Activated T-helper 1 cell treated with Interleukin-2 at 50 U/mL for 16 hours (primary cell): ENCODE measurements at places on chromosomes 1 and 21.

DNA sequence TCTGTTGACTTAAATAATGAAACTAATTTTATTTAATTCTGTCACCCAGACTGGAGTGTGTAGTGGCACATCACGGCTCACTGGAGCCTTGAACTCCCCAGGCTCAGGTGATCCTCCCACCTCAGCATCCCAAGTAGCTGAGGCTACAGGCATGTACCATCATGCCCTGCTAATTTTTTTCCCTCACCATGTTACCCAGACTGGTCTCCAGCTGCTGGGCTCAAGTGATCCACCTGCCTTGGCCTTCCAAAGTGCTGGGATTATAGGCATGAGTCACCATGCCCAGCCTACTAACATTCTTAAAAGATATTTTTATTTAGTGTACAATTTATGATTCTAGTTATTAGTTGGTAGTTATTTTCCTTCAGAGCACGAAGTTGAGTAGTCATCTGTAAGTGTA lies 49.5 kb downstream of the NRDC start:
- no peak for DNase-seq

DNA sequence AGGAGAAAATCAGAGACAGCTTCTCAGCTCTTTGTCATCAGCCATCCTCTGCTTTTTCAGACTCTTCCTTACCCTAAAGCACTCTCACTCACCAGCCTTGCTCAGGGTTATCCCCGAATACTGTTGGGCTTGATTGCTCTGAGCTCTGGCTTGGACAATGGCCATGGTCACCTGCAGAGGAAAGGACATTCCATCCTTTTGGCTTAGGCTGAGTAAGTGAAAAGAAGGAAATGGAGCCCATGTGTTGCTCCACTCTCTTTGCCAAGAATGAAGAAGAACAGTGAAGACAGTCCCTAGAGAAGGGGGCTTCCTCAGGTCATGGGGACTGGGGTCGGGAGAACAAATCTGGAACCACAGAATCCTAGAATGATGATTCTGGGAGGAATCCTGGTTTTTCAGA lies 2.3 kb downstream of the MTMR11 start:
- DNase-seq = no peak

- no peak for DNase-seq
Observed at GRCh38 chr1:93207211-93207610, 26.7 kb downstream of the CCDC18 start.

- no peak for DNase-seq
Observed at GRCh38 chr1:86822459-86822858, 91.5 kb downstream of the SELENOF start.

- DNase-seq = peak; percentile 30
Observed at GRCh38 chr1:235329139-235329902, 951 bp downstream of the GGPS1 start.

GRCh38 chr1:90717356-90717664 lies 208 bp upstream of the BARHL2 start:
- no peak for DNase-seq

- no peak for DNase-seq
Observed at GRCh38 chr1:57353654-57354053, 70.2 kb downstream of the DAB1 start.

DNA sequence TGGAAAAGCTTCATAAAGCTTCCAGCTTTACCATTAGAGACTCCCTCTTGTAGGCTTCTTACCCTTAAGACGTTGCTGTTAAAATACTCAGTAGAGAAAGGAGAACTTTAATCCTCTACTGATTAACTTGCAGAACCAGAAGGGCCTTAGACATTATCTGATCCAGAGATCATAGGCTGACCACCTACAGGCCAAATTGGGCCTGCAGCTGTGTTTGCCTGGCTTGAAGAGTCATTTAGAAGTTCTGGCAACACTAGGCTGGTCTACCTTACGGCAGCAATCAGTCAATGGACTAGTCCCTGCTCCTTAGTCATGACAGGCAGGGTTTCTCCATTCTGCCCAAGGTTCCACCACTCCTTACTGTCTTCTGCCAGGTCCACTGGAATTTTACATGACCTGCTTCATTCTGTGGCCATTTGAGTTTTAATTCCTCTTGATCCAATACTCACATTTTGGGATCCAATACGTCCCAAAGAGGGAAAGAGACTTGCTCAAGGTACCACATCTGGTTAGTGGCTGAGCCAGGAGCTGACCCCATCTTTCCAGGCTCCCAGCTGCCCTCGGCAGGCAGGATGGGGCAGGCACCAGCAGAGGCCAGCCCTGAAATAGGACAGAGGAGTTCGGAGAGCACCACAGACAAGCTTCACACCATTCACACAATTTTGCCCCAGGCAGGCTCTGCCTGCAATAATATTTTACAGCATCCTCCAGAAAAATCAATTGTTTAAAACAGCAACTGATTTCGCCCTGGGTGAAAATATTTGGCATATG lies 96.8 kb downstream of the TNR start:
- DNase-seq = no peak

DNA sequence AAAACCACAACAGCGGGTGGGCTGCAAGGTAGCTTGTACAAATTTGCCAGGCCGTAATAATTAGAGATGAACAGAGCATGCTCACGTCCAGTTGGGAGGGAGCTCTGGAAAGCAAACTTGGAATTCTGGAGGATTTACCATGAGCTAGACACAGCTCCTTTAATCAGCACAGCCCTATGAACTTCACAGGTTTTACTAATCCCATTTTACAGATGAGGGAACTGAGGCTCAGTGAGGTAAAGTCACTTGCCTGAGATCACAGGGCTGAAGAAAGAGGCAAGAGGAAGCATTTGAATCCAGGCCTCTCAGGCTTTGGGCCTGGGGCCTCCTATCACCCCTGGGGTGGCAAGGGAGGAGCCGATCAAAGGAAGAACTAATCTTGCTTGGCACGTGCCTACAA lies 24.0 kb downstream of the PAX7 start:
- DNase-seq = no peak

DNA sequence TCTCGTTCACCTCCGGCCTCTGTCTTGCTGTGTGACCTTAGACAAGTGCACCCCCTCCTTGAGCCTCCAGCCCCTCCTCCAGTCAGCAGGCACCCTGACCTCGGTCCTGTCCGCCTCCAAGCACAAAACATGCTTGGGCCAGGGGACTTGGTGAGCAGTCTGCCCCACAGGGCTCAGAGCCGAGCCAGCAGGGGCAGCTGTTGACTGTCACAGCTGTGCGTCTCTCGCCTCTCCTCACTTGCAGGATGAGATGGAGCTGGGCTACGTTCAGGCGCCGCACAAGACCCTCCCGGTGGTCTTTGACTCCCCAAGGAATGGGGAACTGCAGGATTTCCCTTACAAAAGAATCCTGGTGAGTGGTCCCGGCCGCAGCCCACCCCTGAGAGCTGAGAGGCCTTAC lies 24.2 kb downstream of the PADI3 start:
- no peak for DNase-seq

GRCh38 chr1:43404353-43404752 lies 14.7 kb downstream of the SZT2 start:
- DNase-seq = no peak

DNA sequence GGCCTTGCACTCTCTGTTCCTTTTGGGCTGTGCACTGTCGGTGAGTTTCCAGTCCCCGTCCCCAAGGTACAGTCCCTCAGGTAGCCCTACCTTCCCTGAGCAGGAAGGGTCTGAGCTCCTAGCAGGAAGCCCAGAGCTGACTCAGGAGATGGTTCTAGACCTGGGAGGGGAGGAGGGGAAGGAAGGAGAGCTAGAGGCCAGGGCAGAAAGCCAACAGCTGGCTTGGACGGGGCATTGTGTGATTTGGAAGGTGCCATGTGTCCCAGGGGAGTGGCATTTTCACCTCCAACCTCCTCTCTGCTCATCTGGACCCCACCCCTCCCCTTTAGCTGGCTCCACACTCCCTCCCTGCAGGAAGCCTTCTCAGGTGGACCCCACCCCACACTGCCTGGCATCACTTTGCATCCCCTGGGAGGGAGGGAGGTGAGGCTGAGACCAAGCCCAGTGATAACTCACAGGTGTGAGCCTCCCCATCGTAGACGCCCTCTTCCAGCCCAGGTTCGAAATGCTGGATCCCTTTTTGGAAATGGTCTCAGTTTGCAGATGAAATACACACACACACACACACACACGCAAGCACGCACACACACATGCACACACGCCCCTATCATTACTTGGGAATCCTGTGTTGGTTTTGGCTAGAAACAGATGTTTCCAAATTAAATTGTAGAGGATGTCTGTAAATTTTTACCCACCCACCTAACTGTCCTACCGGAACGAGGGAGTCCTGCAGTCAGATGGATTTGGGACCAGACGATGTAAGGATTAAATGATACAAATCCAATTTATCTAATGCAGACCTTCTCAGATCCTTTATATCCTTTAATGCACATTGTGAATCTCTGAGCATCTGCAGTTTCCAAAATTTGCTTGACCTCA lies 19.7 kb upstream of the IFNLR1 start:
- no peak for DNase-seq

DNA sequence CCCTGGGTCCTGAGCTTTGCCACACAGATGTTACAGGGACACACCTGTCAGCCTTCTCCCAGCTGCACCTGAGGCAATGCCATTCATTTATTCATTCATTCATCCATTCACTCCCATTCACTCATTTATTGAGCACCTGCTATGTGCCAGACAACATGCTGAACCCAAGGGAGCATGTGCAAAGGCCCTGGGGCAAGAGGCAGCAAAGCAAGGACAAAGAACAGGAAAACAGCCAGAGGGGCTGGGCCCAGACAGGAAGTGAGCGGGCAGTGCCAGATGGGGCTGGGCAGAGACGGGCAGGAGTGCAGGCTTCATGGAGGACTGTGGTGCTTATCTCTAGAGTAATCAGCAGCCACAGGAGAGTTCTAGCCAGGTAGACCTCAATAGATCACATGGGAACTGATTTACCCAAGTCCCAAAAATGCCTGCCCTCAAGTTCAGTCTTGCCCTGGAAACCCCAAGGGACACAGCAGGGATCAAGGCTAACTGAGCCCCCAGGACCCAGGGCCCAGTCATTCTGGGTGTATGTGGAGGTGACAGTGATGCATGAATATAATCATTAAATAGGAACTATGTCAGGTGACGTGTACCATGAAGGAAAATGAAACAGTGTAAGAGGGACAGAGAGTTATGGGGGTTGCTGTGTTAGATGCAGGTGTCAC lies 530.3 kb downstream of the MATN1 start:
- DNase-seq = no peak

DNA sequence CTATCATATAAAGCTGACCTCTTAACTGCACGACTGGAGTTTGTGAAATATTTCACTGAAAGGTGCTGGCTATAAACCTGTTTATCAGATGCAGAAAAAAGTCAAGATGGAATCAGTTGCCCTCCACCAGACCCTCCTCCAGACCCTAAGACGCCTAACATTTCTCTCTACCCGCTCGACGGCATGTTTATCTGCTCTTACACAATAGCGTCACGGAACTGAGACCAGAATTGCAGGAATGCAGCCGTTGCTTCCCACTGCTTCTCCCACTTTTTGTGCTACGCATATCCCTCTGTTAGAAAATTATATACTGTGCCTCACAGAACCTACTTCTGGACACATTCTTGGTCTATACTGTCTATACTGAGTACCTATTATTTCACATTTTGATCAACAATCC lies 28.2 kb upstream of the FAM131C start:
- no peak for DNase-seq

DNA sequence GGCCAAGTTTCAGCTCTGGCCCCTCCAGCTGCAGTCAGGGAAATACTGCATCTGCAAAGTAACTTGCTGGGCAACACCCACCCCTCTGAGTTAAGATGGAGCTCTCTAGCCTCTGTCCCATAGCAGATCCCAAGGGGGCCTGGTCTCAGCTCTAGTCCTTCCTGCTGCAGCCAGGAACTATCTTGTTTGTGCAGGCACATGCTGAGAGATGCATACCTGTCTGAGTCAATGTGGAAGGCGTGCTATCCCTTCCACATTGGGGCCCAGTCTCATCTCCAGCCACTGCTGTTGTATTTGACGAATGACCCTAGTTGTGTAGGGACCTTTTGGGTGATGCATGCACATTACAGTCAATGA lies 76.4 kb downstream of the CTH start:
- no peak for DNase-seq

DNA sequence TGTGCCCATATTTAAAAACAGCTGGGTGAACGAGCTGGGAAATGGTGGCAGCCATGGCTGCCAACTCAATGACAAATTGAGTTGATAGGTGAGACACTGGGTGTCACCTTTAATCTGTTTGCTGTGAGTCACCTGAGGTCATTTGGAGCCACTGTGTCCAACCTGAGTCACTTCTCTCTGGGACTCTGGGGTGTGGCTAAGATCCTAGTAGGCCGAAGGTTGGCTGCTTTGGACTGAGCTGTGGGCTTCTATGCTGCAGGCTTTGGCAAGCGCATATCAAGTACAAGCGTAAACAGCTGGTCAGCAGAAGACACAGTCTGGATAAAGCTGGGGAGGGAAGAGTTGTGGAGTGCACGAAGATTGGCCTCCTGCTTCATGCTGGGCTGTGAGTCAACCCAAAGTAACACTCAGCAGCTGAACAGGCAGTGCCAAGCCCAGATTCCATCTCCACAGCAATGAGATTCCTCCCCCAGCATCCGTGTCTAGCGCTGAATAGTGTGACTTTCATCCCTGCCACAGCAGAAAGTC lies 24.0 kb downstream of the TEX35 start:
- no peak for DNase-seq

DNA sequence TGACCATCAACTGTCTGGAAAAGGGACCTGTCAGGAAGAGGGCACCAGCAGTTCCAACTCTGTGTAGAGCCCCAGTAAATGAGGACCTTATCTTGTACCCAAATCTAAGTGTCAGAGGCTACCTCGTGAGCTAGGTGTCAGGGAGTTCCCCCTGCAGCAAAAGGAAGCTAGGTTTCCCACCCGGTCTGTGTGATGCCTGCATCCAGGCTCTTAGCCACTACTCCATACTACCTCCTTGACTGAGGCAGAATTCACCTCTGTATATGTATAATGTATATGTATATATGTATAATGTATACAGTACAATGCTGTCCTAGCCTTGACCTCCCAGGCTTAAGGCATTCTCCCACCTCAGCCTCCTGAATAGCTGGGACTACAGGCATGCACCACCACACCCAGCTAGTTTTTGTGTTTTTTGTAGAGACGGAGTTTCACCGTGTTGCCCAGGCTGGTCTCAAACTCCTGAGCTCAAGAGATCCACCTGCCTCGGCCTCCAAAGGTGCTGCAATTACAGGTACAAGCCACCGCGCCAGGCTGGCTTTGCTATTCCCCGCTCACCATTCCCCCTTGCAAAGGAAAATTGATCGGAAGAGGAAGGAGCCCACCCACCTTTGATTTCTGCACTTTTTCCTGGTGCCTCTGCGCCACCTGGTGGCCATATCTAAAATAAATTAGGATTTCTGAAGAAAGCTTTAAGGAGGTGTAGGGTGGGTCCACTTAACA lies 15.7 kb upstream of the LUZP1 start:
- no peak for DNase-seq

GRCh38 chr1:28973596-28974421 lies 59.4 kb downstream of the EPB41 start:
- DNase-seq = no peak

DNA sequence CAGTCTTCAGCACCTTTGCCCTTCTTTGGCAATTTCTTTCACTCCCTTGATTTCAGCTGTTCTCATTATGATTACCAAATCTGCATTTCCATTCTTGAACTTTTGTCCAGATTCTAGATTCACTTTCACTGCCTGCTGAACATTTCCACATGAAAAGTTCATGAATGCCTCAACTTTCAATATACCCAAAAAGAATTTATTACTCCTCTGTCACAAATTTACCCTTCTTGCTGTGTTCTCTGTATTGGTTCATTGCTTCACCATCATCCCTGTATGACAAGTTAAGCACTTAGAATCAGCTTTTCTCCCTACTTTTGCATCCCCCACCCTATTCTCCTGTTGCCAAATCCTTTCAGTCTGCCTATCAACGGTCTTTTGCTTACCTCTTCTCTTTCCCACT lies 112.6 kb upstream of the PKN2 start:
- no peak for DNase-seq

- DNase-seq = no peak
Observed at GRCh38 chr1:241503444-241503843, 16.1 kb downstream of the FH start.
